ENCODE measurements at places on chromosomes 4 and X.

DNA sequence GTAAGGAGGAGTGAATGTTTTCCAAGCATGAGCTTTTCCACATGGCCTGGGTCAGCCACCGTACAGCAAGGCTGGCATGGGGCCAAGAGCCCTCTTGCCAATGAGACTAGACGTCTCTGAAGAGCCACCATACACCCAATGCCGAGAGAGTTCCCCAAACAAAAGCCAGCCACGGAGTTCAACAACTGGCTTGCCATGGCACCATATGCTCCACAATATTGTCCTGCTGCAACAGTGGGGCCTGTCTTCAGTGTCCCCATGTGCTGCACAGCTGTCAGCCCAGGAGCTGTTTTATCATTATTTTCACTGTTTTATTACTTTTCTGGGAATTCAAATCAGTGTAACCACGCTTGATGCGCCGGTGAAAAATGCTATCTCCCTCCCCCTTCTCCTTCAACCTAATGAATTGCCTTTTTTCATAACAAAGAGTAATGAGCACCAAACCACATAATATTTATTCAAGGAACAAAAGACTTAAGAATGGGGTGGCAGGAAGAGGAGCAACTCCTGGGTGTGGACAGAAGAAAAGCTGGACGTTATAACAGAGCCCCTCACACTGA lies 18.4 kb downstream of the MAML3 start:
- DNase-seq, result no peak

- no peak for DNase-seq
These were observed 390.0 kb downstream of the FAT4 start for GRCh38 chr4:125704726-125705125.

DNA sequence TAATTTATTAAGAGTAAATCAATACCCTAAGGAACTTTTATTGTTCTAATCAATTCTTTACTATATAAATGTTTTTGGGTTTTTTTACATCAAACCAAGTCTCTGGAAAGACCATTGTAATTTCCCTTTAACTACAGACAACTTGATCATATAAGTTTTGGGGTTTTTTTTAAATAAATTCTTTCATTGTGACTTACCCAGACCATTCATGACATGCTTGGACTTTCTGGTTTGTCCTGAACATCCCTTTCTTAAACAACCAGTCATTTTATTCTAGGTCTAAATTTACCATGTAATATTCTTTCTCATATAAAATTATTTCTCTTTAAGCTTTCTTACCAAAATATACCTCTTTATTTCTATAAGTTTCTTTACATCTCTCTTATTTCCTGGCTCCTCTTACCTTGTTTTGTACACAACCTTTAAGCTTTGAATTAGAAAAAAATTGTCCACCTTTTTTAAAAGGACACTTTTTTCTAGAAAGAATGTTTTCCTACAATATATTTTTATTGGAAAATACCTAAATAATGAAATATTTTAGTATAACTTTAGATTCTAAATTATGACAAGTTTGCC lies 8.4 kb downstream of the CNGA1 start:
- DNase-seq, result no peak

- DNase-seq, result no peak
These were observed 128.0 kb downstream of the C4orf33 start for GRCh38 chr4:129223945-129224344.

- no peak for DNase-seq
These were observed 66.9 kb downstream of the MFAP3L start for GRCh38 chr4:169959254-169959653.

- no peak for DNase-seq
These were observed 85.6 kb downstream of the SLIT2 start for GRCh38 chr4:20337261-20337664.

GRCh38 chrX:49037883-49038475 lies 5.2 kb downstream of the TFE3 start:
- no peak for DNase-seq

DNA sequence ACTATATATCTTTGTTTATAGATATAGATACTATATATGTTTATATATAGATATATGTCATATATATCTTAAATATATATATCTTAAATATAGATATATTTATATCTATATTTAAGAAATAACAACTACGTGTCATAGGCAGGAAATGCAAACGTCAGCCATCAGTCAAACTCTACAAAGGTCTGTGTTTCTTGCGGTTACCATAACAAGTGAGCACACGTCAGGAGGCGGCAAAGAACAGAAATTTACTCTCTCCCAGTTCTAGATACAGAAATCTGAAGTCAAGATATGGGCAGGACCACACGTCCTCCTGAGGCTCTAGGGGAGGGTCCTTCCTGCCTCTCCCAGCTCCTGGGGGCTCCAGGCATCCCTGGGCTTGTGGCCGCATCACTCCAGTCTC lies 6.5 kb downstream of the PLCXD1 start:
- DNase-seq, result no peak

- DNase-seq, result no peak
These were observed 86.1 kb downstream of the USP46 start for GRCh38 chr4:52572936-52573485.
